Activated gamma-delta T cell treated with anti-CD3 and anti-CD28 coated beads, Interleukin-2, amount 50 U/mL, for 16 hours (primary cell): ENCODE measurements at places on chromosomes 6 and 20.

DNA sequence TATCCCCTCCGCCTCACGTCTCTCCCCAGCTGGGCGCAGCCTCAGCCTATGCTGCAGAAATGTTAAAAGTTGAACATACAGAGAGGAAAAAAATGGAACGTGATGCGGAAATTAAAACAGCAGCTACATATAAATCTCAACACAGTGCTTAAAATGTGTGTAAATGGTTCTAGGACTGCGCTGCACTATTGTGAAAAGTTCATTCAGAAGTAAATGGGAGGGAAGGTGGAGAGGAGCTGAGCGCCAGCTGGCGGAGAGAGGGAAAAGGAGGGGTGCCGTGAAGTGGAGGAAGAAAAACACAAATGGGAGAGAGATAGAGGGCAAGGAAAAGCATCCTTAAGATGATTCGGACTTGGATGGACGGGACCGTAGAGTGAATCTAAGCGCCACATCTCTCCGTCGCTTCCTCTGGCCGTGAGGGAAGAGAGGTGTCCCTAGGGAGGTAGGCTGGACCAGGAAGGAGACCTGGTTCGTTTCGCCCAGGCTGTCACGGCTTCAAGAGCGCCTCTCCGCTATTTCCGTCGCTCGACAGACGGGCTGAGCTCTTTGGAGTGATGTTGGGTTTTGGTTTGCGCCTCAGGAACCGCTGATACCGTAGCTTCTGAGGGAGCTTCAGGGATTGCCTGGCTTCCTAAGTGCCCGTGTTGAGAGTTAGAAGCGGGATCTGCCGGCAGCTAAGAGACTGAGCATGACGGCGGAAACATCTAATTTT is 113.7 kb downstream of the TRIM27 start:
- no peak for DNase-seq

DNA sequence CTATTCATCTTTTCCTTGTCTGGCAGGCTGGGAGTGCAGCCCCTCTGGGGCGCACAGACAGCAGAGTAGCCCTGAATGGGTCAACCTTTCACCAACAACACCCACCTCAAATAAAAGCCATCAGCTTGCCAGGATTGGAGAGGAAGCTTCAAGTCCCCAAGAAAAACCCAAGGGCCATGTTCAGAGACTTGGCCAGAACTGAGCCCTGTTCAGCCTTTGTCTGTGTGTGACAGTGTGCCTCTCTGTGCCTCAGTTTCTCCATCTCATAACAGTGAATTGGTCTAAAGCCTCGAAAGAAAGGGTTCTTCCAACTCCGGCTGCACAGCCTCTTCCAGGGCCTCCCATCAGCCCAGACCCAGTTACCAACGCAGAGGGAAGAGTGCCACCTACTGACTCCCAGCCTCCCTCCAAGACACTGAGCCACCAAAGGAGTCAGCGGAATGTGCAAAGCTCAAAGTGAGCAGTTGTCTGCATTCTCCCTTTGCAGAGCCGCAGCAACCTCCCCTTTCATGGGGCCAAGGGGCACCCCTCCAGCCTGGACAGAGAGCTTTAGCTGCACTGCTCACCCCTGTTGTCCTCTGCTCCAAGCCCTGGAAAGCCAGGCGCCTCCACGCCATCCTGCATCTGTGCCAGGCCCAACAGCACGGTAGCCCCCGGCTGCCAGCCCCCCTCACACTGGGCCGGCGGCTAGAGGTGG is 82.7 kb upstream of the TOP1 start:
- no peak for DNase-seq

DNA sequence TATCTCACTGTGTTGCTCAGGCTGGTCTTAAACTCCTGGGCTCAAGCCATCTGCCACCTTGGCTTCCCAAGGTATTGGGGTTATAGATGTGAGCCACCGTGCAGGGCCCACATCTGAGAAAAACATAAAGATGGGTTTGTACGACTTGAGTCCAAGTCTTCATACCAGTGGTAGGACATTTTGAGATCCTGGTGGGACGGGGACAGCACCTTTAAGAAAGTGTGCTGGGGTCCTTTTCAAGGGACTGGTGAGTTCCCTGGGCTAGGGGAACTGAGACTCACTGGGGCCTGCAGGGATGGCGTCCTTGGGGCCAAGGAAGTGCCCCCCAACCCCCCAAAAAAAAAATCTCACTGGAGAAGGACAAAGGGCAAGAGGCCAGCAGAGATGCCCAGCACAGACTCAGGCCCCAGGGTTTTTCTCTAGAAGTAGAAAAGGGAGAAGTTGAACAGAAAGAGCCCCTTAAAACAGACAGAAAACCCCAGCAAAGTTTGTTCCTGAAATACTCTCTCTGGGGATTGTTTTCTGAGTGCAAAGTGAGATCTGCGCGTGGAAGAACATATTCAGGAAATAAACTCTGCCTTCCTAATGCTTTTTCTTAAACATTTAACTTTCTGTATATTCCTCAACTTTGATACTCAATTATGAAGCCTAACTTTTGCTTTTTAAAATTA is 10.7 kb downstream of the OSBPL2 start:
- DNase-seq = no peak

DNA sequence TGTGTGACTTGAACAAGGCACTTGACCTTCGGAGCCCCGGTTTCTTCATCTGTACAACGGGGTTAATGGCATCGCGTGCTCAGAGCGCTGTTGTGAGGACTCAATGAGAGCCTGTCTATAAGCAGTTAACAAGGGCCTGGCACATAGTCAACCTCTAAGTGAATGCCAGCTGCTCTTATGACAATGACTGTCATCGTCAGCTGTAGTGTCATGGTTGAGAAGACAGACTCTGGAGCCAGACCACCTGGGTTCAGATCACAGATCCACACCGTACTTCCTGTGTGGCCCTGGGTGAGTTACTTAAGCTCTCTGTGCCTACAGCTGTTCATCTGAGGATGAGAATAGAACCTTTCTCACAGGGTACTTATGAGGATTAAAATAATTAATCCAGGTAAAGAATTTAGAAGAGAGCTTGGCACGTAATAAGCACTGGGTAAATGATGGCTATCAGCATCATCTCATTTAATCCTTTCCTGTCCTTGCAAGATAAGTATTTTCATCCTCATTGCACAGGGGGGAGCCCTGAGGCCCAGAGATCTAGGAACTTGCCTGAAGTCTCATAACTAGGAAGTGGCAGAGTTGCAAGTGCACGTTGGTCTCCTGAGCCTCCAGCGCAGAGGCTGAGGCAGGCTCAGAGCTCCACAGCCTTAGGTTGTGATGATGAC is 105.3 kb downstream of the EYA2 start:
- DNase-seq = no peak

DNA sequence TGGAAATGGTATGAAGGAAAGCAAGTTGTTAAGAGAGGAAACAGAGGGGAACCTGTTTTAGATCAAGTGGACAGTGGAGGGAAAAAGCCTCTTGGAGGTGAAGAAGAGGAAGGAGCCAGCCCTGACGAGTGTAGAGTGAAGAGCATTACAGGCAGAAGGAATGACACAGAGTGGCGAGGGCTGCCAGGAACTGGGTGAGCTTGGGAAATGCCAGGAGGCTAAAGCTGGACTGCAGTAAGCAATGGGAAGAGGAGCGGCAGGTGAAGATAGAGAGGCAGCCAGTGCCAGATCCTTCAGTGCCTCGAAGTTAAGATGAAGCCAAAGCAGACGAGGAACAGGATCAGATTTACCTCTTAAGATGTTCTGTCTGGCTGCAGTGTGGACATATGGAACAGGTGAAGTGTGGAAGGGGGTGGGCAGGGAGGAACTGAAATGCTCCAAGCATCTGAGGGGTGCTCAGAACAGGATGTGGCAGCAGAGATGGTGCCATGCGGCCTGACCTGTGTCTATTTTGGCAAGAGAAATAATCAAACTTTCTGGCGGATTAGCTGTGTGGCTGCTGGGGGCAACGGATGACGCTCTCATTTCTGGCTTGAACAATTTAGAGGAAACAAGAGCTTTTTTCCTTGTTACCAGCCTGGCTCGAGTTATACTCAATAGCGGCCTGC is 748.4 kb downstream of the PTPRT start:
- DNase-seq = no peak

GRCh38 chr20:50003253-50003656 is 20.5 kb downstream of the SNAI1 start:
- no peak for DNase-seq

GRCh38 chr20:57662456-57663240 is 42.4 kb upstream of the ZBP1 start:
- no peak for DNase-seq

DNA sequence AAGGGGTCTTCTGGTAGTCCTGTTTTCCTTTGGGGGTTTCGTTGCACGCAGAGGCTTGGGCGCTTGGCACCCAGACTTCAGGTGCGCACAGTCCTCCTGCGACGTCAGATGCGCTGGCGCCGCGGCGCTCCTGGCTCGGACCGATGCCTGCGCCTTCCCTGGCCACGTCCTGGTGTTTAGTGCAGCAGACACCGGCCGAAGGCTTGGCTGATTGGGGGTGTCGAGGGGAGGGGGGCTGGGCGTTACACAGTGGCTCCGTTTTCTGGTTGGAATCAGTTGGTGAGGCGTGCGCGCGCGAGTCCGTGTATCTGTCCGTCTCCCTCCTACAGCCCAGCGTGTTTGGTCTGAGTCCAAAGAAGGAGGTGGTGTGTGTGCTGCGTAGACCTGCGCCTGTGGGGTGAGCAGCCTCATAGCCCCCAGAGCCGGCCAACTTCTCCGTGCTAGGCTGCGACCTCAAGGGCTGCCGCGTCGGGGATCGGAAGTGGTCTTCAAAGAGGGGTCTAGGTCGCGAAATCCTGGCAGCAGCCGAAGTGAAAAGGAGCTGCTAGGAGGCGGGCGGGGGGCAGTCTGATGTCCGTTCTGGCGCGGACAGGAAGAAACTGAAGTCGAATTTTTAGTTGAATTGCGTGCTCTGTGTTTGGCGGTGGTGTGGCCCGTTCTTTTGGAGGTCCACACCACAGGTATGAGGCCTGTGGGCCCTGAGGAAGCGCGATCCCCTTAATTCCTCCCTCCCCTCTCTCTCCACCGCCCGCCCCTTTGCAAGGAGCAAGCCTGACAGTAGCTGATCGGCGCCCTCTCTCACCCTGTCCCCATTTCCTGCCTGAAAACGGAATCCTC is 1.5 kb downstream of the SYNDIG1 start:
- no peak for DNase-seq

DNA sequence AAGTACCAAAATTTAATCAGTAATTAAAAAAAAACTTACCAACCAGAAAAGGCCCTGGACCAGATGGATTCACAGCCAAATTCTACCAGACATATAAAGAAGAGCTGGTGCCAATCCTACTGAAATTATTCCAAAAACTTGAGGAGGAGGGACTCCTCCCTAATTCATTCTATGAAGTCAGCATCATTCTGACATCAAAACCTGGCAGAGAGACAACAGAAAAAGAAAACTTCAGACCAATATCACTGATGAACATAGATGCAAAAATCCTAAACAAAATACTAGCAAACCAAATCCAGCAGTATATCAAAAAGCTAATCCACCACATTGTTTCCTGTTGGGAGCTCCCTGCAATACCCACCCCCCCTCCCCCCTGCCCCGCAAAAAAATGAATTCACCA is at the start of gene WFDC11:
Gene WFDC11, minus strand, starts transcription at position 101 of the 400 bp plus-strand sequence. CDS start 19,639 bp downstream, outside the sequence.
- DNase-seq = no peak

DNA sequence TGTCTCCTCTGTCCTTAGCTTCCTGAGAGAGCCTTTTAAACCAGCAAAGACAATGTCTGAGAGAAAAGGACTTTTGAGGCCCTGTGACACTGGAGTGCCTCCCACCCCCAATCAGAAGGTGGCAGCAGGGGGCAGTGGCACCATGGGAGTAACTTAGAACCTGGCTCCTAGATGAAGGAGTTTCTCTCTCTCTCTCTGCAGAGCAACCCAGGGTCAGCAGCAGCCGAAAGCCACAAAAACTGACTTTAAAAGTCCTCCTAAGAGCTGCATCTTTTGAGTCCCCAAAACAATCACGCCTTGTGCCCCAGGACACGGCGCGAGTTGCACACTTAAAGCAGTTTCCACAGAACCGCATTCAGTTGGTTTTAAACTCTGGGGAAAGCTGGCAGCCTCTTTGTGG is 5.3 kb upstream of the TCP11 start:
- DNase-seq = no peak

DNA sequence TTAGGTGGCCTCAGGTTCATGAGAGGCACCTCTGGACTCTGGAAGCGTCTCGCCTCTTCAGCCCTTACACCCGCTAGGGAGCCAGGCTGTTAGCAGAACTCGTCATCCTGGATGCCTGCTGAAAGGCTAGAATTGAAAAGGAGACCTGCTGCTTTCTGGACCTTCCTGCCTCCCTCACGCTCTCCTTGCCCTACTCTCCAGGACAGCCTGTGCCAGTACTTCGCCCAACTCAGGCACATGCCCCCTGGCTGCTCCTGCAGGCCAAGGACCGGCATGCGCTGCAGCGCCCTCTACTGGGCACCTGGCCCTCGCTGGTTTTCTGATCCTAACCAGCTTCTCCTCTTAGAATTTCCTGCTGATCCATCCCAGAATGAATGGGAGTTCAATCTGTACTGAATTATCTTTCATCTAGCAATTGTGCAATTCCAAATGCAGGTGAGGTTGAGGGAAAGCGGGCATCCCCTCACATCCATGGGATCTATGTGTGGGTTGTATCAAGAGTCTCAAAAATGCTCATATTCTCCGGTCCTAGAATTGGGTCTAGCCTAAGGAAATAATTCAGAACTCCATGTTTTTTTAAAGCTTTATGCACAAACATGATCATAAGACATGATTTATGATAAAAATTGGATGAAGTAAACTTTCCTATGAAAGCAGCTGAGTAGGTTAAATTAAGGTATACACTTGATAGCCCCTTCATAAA is 78.0 kb downstream of the PTPN1 start:
- peak; percentile 61 for DNase-seq

GRCh38 chr6:22327881-22328280 is 31.0 kb upstream of the PRL start:
- no peak for DNase-seq

DNA sequence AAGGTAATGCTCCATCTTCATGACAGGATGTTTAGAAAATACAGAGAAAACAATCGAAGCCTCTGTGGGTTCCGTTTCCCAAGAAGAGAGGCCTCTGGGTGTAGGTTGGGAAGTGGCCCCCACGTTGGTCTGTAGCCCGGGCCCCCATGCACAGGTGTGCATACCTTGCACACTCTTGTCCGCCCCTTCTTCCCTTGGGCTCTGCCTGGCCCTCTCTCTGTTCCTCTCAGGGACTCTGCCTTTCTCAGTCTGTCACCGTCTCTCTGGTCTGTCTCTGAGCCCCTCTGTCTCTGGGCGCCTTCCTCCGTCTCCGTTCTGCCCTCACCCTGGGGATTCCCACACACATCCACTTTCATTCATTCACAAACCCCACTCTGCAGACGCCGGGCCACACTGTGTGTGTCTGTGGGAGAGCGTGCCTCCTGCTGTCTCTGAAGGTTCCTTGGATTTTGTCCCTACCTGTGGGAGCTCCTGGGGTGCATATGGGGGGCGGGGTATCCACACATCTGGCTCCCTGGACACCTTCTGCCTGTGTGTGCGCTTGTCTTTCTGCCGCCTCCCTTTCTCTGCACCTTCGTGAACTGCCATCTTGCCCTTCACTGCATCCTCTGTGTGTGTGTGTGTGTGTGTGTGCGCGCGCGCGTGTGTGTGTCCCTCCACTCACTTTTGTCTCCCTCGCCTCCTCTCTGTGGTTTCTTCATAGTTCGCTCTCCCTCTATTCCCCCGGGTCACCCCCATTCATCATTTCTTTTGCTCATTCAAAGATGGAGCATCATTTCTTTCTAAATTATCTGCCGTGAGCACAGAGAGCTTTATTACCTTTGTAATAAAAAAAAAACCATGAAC is 75.3 kb downstream of the SRC start:
- no peak for DNase-seq
